ENCODE measurements at places on chromosomes 13 and 19. TPM values are rescaled to one million over a fixed set of nuclear protein-coding genes. Genes with fewer than 3 reads are reported as not detected.

Gene RB1
- 32.5 TPM for total RNA-seq

Gene TFDP1
- 61.7 TPM for total RNA-seq

Gene SULT2A1
- total RNA-seq: not detected

Gene ZNF560
- total RNA-seq: 1.5 TPM

Gene LRRC63
- total RNA-seq: under 0.01 TPM

All from hair follicle dermal papilla cell (primary cell).